ENCODE measurements at places on chromosomes 4 and X. TPM values are rescaled to one million over a fixed set of nuclear protein-coding genes. Genes with fewer than 3 reads are reported as not detected.
A peak's percentile ranks its signal among the peaks of the same experiment; 100 is the strongest.

The IRAK1 gene
- polyA plus RNA-seq, result 44.7 TPM

The ZNF630 gene
- 0.32 TPM for polyA plus RNA-seq

The ARMCX4 gene
- 1.6 TPM for polyA plus RNA-seq

GRCh38 chr4:17128268-17128667 lies 229.8 kb upstream of the LDB2 start:
- DNase-seq, result no peak
- H3K27me3 ChIP-seq, result no peaks in the 10 kb centered on the region
- H3K4me1 ChIP-seq, result no peaks in the 10 kb centered on the region
- H3K27ac ChIP-seq, result no peak overlapping the region

- H3K4me3 ChIP-seq, result peak overlapping the region; percentile 58
- no peak for DNase-seq
- H3K36me3 ChIP-seq, result peaks cover 7% of the 10 kb centered on the region
These were observed 180.2 kb upstream of the TET2 start for GRCh38 chr4:104966349-104967033.

- H3K27ac ChIP-seq, result peak overlapping the region; percentile 58
- H3K4me3 ChIP-seq, result no peak overlapping the region
- H3K27me3 ChIP-seq, result no peaks in the 10 kb centered on the region
These were observed 5.5 kb downstream of the ARHGAP4 start for GRCh38 chrX:153920546-153920945.

GRCh38 chr4:116374815-116375214 lies 710.6 kb downstream of the TRAM1L1 start:
- no peaks in the 10 kb centered on the region for H3K36me3 ChIP-seq
- H3K27ac ChIP-seq, result no peak overlapping the region
- DNase-seq, result no peak
- H3K4me3 ChIP-seq, result no peak overlapping the region

- no peak overlapping the region for H3K27ac ChIP-seq
- H3K4me3 ChIP-seq, result no peak overlapping the region
- no peaks in the 10 kb centered on the region for H3K27me3 ChIP-seq
- no peak for DNase-seq
These were observed 456.9 kb downstream of the ADGRL3 start for GRCh38 chr4:61657016-61657415.

- no peak overlapping the region for H3K4me3 ChIP-seq
- no peaks in the 10 kb centered on the region for H3K27me3 ChIP-seq
These were observed 3.1 kb upstream of the P2RY4 start for GRCh38 chrX:70262952-70263567.

GRCh38 chr4:38769441-38769840 lies 13.3 kb downstream of the TLR10 start:
- DNase-seq, result no peak
- H3K27me3 ChIP-seq, result no peaks in the 10 kb centered on the region
- H3K27ac ChIP-seq, result no peak overlapping the region
- H3K36me3 ChIP-seq, result no peaks in the 10 kb centered on the region
- H3K4me1 ChIP-seq, result no peaks in the 10 kb centered on the region
- no peak overlapping the region for H3K4me3 ChIP-seq

GRCh38 chrX:135494453-135494852 lies 26.0 kb upstream of the INTS6L start:
- H3K4me3 ChIP-seq, result no peak overlapping the region
- H3K4me1 ChIP-seq, result no peaks in the 10 kb centered on the region
- no peaks in the 10 kb centered on the region for H3K27me3 ChIP-seq
- no peaks in the 10 kb centered on the region for H3K36me3 ChIP-seq

DNA sequence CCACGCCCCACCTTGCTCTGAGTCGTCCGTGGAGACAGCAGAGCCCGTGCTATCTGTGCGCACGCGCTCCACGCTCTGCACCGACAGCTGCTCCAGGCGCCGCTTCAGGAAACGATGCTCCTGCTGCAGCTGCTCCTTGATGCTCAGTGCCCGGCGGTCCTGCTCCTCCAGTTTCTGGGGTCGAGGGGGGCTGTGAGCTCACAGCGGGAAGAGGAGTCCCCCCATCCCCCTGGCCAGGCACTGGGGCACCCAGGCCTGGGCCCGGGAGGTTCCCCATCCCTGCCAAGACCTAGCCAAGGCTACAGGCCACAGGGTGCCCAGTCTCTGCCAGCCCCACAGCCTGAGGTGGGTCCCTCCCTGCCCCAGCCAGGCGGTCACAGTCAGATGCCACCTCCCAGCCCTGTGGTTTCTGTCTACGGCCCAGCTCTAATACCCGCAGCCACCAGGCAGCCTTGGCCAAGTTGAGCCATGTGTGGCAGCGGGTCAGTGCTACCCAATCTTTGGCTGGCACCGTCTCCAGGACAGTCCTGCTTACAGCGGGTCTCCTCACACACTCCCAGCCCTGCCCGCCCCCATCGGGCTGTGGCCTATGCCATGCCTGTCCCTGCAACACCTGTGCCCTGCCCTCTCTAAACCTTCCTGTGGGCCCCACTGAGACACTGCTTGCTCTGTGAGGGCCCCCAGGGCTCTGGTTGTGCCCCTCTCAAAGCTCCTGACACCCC lies 9.3 kb upstream of the HAUS3 start:
- no peak overlapping the region for H3K27ac ChIP-seq
- no peak overlapping the region for H3K4me3 ChIP-seq
- H3K36me3 ChIP-seq, result peaks cover 24% of the 10 kb centered on the region
- no peak for DNase-seq
- peaks cover 6% of the 10 kb centered on the region for H3K4me1 ChIP-seq

DNA sequence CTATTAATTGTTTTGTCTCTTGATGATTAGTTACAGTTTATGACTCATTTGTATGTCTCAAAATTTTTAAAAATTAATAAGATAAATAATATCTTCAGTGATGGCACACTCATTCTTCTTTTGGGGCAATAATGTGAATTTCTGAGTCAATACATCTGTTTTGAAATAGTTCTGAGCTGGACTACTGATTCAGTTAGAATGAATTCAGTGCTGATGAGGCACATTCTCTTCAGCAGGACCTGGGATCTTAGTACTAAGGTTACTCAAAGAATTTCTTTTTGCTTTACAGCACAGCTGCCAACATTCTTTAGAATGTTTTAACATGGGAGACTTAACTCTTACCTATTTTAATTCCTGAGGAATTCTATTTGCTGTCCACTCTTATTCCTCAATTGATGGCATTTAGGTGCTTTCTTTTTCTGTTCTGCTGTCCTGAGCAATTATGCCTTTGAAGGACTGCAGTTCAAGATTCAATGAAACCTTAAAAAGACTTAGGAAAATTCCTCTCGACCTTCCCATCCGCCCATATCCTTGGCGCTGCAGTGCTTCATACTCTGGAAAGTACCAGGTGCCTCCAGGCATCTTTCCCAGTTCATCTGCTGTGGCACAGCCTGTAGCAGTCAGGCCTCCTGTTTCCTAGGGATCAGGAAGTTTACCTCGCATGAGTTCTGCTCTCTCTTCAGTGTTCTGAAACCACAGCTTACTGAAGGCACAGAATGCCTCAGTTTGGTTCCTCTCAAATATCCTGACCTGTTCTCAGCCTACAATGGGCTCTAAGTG lies 213.7 kb downstream of the FSTL5 start:
- no peak for DNase-seq
- H3K4me1 ChIP-seq, result no peaks in the 10 kb centered on the region
- no peak overlapping the region for H3K4me3 ChIP-seq

DNA sequence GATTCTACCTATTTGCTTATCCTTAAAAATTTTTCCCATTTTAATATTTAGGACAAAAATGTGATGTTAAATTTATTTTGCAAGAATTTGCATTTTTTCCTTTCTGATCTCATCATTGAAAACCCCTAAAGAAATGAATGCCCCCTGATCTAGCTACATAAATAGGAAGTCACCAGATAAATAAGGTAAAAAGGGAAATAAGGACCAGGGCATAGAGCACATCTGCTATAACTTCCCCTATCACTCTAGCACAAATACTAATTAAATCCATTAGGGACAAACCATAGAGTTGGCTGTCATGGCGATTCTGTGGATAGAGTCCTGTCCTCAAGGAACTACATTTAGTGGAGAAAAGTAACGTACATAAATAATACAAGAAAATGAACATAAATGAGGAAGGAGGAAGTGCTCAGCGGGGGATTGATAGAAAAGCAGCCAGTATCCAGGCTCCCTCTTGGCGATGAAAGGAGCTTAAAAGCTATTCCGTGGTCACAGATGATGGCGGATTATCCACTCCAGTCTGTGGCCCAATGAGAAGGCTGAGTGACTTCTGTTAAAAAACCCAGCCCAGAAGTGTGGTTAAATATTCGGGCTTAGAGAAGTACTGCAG lies 76.9 kb upstream of the RPL34 start:
- no peak overlapping the region for H3K4me3 ChIP-seq
- no peak overlapping the region for H3K27ac ChIP-seq
- H3K4me1 ChIP-seq, result peaks cover 21% of the 10 kb centered on the region

DNA sequence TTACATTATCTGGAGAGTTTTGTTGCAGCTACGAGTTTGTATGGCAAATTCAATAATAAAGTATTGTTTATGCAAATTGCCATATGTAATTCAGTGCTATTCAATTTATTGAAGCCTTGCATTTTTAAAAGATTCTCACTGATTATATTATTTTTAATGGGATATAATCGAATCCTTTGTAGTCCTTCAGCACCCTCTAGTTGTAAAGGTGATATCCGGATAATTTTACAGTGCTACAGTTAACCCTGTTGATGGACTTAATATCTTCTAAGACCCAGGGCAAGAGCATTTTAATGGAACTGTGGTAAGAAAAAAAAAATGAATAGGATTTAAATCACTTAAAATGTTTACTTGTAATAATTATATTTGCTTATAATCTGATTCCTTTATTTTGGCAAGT lies 48.5 kb upstream of the GRIA2 start:
- H3K27ac ChIP-seq, result no peak overlapping the region
- no peaks in the 10 kb centered on the region for H3K27me3 ChIP-seq
- H3K36me3 ChIP-seq, result no peaks in the 10 kb centered on the region
- DNase-seq, result no peak

DNA sequence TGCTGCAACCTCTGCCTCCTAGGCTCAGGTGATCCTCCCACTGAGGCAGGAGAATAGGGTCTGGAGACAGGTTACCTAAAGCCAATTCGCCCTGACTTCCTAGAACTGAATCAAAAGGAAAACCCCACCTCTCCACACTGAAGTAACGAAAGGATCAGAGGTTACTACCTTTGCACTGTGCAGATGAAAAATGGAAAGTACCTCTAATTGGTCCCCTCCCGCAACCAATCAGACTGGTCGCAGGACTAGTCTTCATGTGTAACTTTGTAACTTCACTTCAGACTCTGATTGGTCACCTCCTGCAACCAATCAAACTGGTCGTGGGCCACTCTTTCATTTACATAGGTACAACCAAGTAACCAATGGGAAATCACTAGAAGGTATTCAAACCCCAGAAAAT lies 61.1 kb downstream of the ATXN3L start:
- H3K36me3 ChIP-seq, result no peaks in the 10 kb centered on the region
- peaks cover 38% of the 10 kb centered on the region for H3K4me1 ChIP-seq
- no peak overlapping the region for H3K4me3 ChIP-seq
- no peak overlapping the region for H3K27ac ChIP-seq

- peak overlapping the region; percentile 98 for H3K27ac ChIP-seq
- H3K27me3 ChIP-seq, result no peaks in the 10 kb centered on the region
- peak overlapping the region; percentile 95 for H3K4me3 ChIP-seq
- peaks cover 6% of the 10 kb centered on the region for H3K4me1 ChIP-seq
- DNase-seq, result peak; percentile 18
These were observed 807 bp downstream of the USP9X start for GRCh38 chrX:41085878-41086626.

GRCh38 chrX:139203651-139204570 lies 326.6 kb upstream of the F9 start:
- no peak overlapping the region for H3K27ac ChIP-seq
- peaks cover 4% of the 10 kb centered on the region for H3K4me1 ChIP-seq
- DNase-seq, result no peak
- peaks cover 35% of the 10 kb centered on the region for H3K27me3 ChIP-seq
- peaks cover 4% of the 10 kb centered on the region for H3K36me3 ChIP-seq

DNA sequence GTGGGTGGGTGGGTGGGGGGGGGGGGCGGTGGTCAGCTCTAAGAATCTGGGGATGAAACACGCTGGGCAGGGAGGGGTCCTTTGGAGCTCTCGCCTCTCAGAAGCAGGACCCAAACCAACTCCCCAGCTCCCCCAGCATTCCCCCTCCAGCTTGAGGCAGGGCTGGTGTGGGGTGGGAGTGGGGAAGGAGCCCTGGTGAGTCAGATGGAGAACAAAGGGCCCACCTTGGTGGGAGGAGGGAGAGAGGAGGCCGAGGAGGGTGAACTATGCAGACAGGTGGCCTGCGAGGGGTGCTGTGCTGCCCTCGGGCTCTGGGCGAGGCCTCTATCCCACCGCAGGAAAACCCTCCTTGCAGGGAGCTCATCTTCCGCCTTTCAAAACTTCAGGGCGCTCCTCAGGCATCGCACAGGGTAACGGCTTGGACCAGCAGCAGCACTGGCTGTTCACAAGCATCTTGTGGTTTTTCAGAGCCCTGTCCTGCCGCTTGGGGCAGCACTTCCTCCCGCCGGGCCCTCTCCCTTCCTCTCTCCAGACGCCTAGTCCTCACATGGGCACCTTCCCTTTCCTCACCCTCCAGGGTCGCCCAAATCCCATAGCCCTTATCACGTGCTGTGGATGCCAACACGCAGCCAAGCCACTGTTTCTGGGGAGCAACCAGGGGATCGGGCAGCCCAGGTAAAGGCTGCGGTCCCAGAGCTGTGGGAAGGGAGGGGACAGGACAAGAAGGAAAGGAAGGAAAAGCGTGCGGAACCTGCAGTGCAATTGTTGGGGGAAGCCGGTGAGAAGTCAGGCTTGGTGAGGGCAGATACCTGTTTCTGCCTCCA lies 34.0 kb upstream of the GRPEL1 start:
- H3K36me3 ChIP-seq, result no peaks in the 10 kb centered on the region
- peak; percentile 21 for DNase-seq
- H3K4me1 ChIP-seq, result peaks cover 11% of the 10 kb centered on the region
- peak overlapping the region; percentile 83 for H3K27ac ChIP-seq
- peak overlapping the region; percentile 91 for H3K4me3 ChIP-seq
- peaks cover 9% of the 10 kb centered on the region for H3K27me3 ChIP-seq

DNA sequence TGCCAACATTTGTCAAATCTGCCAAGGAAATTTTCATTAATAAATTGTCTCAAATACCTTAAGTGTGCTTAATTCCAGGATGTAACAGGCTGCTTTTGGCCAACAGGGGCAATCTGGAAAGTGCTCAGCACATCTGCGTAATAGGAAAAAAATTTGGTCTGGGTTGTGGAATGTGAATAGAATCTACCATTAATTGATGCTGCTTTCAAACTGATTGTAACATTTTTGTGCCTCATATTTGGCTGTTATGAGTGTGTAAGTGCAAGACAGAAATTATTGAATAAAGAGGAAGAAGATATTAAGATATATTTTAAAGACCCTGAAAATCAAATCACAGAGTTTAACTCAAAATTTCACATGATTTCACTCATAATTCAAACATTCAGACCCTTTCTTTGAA lies 41.1 kb downstream of the REELD1 start:
- peaks cover 29% of the 10 kb centered on the region for H3K36me3 ChIP-seq
- no peak overlapping the region for H3K27ac ChIP-seq
- no peaks in the 10 kb centered on the region for H3K4me1 ChIP-seq
- no peak overlapping the region for H3K4me3 ChIP-seq
- no peaks in the 10 kb centered on the region for H3K27me3 ChIP-seq

- H3K4me1 ChIP-seq, result no peaks in the 10 kb centered on the region
- no peak overlapping the region for H3K27ac ChIP-seq
- no peaks in the 10 kb centered on the region for H3K36me3 ChIP-seq
- no peak for DNase-seq
- no peak overlapping the region for H3K4me3 ChIP-seq
These were observed 1.7 kb upstream of the SPARCL1 start for GRCh38 chr4:87530868-87531267.
